ENCODE measurements at places on chromosomes 3 and 15.

- DNase-seq = no peak
These were observed 31.5 kb upstream of the FAM81A start for GRCh38 chr15:59406446-59406845.

GRCh38 chr3:87507753-87508152, 231.4 kb upstream of the POU1F1 start:
- DNase-seq = no peak

DNA sequence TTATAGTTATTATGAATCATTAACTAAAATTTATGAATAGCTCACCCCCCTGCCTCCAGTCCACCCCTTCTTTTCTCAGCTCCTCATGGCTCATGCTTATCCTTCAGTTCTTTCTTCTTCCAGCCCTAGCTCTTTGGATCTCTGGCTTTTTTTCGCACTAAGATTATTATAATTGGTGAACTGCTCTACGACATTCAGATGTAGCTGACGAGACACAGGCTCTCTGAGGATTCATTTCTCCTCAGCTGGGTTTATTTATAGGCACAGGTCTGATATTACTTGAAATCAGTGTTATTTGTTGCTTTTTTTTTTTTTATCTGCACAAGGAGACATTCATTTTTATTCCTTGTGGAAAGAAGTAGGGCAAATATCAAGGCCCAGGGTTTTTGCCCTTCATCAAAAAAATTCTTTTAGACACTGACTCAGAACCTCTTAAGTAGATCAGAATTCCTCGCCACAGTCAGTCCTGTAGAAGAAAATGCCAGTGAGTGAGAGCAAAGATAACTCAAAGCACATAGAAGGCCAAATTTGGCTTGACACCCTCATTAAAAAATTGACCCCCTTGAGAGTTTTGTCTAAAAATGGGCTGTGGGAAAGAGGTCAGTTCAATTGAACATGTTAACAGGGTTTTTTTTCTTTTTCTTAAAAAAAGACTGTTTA, 106.6 kb downstream of the MYH15 start:
- no peak for DNase-seq

GRCh38 chr3:179369621-179370020, 22.1 kb downstream of the MFN1 start:
- DNase-seq = no peak

DNA sequence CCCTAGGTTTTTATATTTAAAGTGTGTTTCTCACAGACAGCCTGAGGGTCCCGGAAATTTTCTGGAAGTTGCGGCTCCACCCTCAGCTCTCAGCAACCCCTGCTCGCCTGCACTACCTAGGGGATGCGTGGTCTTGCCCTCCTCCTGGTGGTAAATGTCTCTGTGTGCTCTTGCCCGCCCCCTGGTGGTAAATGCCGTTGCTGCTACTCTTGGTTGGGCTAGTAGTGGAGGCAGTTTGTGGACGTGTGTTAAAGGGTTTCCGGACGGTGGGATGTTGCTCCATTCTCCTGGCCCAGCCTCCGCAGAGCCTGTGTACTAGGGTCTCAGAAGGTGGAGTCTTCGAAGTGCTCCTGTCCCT, 27.4 kb downstream of the STOML1 start:
- DNase-seq = peak; percentile 64

- DNase-seq = peak; percentile 42
These were observed 72.3 kb downstream of the CD200R1L start for GRCh38 chr3:112774293-112774926.

- DNase-seq = no peak
These were observed 76.7 kb upstream of the RPL35A start for GRCh38 chr3:197873329-197873728.

- no peak for DNase-seq
These were observed 60.0 kb upstream of the HES1 start for GRCh38 chr3:194075802-194076460.

- DNase-seq = no peak
These were observed 103.1 kb upstream of the PDZRN3 start for GRCh38 chr3:73727854-73728253.

Measured in urothelium cell line (cell line).